ENCODE measurements at places on chromosomes 11 and 22.

DNA sequence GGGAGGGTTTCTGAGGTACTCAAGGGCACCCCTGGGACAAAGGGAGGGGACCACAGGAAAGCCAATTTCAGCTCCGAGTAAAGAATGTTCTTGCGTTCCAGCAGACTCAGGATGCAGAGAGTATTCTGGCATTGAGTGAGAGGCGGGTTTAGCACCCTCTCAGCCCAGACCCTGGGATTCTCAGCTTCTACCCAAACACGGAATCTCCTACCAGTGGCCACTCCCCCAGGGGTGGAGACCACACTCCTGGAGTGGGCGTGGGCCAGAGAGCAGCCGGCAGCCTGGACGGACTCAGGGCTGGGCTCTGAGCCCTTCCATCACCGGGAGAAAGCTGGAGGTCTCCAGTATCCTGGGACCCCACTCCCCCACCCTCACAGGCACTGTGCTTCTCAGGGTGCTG, 26.1 kb upstream of the TTLL12 start:
- no peak for DNase-seq

GRCh38 chr11:63719001-63719400, 37.7 kb downstream of the RTN3 start:
- DNase-seq, result no peak

GRCh38 chr11:19921976-19922688, 209.5 kb downstream of the NAV2 start:
- DNase-seq, result no peak

- DNase-seq, result no peak
Observed at GRCh38 chr11:5293028-5293427, 8.7 kb downstream of the OR51B4 start.

DNA sequence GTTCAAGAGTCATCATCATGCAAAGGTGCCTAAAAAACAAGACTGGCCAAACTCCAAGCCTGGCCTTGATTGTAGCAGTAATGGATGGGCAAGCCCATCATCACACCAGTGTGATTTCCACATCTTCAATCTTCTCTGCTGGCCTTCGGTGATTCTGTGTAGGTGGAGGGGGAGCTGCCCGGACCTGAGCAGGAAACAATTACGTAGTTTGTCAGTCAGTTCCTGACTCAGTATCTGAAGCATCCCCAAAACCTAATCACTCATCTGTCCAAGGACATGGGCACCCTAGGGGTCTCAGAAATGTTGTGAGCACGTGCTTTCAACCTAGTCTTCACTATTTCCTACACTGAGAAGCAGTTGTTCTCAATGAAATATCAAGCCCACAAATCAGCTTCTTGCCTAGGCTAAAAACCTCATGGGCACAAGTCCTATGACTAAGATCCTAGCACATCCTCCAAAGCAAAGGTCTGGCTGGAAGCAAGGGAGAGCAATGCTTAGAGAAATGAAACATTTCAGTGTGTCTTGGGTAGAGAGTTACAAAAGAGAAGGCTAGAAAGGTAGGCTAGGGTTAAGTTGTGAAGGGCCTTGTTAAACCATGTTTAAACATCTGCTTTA, 24.6 kb downstream of the ATG16L2 start:
- no peak for DNase-seq
